Spleen (tissue), 13 donors: ENCODE measurements at places on chromosomes 3 and 15. TPM values are rescaled to one million over a fixed set of nuclear protein-coding genes. Genes with fewer than 3 reads are reported as not detected.

The EBLN2 gene
- total RNA-seq, result 14.6 TPM

The OGG1 gene
- total RNA-seq, result 31.7 TPM

The CDHR4 gene
- total RNA-seq, result not detected

The LRRIQ4 gene
- not detected for total RNA-seq

The GREM1 gene
- 0.18 TPM for total RNA-seq

The BFSP2 gene
- total RNA-seq, result 2.1 TPM

The SEMA3G gene
- total RNA-seq, result 20.2 TPM

DNA sequence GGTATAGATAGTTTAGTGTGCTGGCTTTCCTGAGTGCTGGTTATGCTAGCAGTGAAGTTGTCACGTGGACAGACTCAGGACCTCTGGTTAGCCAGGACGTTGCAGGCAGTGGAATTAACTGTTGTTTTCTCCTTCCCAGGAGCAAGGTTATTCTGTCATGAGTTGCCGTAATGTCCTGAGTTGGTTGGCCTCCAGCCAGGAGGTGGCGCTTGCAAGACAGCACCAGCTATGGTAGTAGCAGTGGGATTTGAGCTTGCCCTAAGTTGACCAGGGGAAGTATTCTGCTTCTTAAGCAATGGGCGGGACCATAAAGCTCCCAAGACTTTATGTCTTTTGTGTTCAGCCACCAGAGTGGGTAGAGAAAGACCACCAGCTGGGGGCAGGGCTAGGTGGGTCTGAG, 240.7 kb upstream of the DNAJC19 start:
- H3K4me3 ChIP-seq, result no peak overlapping the region
- H3K27ac ChIP-seq, result no peak overlapping the region
- DNase-seq, result no peak
- H3K36me3 ChIP-seq, result no peaks in the 10 kb centered on the region
- H3K4me1 ChIP-seq, result no peaks in the 10 kb centered on the region

DNA sequence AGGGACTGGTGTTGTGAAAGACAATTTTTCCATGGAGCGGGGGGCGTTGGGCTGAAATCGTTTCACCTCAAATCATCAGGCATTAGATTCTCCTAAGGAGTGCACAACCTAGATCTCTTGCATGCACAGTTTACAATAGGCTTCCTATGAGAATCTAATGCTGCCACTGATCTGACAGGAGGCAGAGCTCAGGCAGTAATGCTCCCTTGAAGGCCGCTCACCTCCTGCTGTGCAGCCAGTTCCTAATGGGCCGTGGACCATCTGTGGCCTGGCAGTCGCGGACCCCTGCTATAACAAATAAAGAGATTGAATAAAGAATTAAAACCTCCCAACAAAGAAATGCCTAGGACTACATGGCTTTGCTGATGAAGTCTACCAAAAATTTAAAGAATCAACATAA, 25.3 kb upstream of the ANKRD28 start:
- no peaks in the 10 kb centered on the region for H3K27me3 ChIP-seq
- DNase-seq, result no peak
- no peak overlapping the region for H3K4me3 ChIP-seq
- no peaks in the 10 kb centered on the region for H3K4me1 ChIP-seq

DNA sequence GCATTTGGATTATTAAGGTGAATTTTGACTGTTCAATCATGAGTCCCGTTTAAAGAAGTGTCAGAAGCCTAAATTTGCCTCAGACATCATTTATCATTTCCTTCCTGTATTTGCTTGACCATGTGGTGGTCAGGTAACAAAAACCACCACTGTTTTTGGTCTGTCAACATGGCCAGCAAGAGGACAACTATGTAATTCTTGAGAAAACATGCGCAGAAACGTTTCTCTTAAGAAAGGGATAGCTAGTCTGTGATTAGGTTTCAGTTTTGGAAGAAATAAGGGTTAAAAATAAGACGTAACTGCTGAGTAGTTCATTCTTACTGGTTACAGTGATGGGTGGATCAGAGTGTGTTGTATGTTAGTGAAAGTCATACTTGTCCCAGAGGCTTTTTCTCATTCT, 204.5 kb downstream of the AKAP13 start:
- H3K4me3 ChIP-seq, result no peak overlapping the region
- H3K27me3 ChIP-seq, result no peaks in the 10 kb centered on the region
- H3K27ac ChIP-seq, result no peak overlapping the region
- H3K4me1 ChIP-seq, result peaks cover 65% of the 10 kb centered on the region
- peaks cover 13% of the 10 kb centered on the region for H3K36me3 ChIP-seq

- no peak overlapping the region for H3K27ac ChIP-seq
- no peak for DNase-seq
- no peak overlapping the region for H3K4me3 ChIP-seq
- no peaks in the 10 kb centered on the region for H3K4me1 ChIP-seq
- H3K27me3 ChIP-seq, result no peaks in the 10 kb centered on the region
Observed at GRCh38 chr3:9091486-9092235, 128.4 kb upstream of the RAD18 start.

DNA sequence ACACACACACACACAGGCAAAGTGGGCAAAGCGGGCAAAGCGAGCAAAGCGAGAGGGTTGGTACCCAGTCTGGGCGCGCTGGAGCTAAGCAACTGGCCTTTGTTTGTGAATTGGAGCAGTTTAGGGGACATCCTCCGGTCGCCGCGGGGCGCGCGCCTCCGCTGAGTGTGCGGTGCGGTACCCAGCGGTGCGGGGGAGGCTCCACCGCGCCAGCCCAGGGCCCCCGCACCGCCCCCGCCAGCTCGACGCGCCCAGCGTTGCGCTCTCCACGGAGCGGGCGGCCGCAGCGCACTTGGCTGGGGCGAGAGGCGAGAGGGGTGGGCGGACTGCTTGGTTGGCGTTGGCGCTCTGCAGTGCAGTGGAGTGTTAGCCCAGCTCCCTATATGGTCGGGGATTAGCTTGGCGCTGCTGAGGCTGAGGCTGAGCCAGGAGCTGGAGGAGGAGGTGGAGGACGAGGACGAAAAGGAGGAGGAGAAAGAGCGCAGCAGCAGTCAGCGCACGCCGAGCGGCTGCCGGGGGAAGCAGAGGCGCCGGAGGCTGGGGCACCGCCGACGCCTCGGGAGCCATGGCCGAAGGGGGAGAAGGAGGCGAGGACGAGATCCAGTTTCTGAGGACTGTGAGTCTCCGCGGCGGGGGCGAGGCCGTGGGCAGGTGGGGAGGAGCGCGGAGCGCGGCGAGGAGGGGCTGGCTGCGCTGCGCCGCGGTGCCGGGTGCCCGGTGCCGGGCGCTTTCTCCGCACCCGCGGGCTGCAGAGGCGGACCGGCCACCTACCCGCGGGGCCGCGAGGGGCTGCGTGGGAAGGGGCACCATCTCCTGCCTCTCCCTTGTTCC, at the start of gene RYR3:
TSS of gene RYR3 (plus strand) at position 487 of the 831 bp plus-strand sequence. CDS start at position 566, 79 bp downstream.
- H3K27me3 ChIP-seq, result peaks cover 39% of the 10 kb centered on the region
- H3K4me3 ChIP-seq, result peak within 1 kb of the TSS; percentile 37
- DNase-seq, result no peak
- H3K36me3 ChIP-seq, result no peaks in the 10 kb centered on the region
- no peaks in the 10 kb centered on the region for H3K4me1 ChIP-seq

- no peaks in the 10 kb centered on the region for H3K27me3 ChIP-seq
- H3K4me3 ChIP-seq, result no peak within 1 kb of the TSS
- peaks cover 13% of the 10 kb centered on the region for H3K4me1 ChIP-seq
- DNase-seq, result no peak
- no peaks in the 10 kb centered on the region for H3K36me3 ChIP-seq
- H3K27ac ChIP-seq, result no peak within 1 kb of the TSS
Observed at GRCh38 chr15:76011627-76012551, at the start of gene NRG4. NRG4 (minus strand) TSS chr15:76012424; CDS start chr15:76011230, 1,194 bp downstream.

- H3K4me1 ChIP-seq, result peaks cover 36% of the 10 kb centered on the region
- H3K27me3 ChIP-seq, result no peaks in the 10 kb centered on the region
- H3K36me3 ChIP-seq, result peaks cover 5% of the 10 kb centered on the region
- DNase-seq, result no peak
- peak overlapping the region; percentile 11 for H3K27ac ChIP-seq
Observed at GRCh38 chr15:40549894-40550293, 14.9 kb downstream of the CCDC32 start.

DNA sequence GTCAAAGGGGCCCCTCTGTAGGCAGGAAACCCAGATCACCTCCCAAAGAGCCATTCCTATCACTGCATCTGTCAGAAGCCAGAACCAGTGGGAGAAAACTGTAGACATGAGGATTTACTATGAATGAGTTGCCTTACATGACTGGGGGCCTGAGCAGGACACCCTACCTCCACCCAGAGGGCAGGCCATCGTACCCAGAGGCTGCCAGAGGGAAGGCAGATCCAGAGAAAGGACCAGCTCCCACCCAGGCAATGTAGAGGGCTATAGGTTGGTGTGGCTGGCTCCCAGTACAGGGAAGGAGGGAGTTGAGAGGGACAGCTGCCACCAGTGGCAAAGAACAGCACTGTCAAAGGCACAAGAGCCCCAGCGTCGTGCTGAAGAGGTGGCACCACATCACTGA, 233.2 kb downstream of the OCA2 start:
- H3K27me3 ChIP-seq, result no peaks in the 10 kb centered on the region
- no peak for DNase-seq
- H3K36me3 ChIP-seq, result no peaks in the 10 kb centered on the region
- no peak overlapping the region for H3K4me3 ChIP-seq
- no peak overlapping the region for H3K27ac ChIP-seq
- H3K4me1 ChIP-seq, result no peaks in the 10 kb centered on the region

DNA sequence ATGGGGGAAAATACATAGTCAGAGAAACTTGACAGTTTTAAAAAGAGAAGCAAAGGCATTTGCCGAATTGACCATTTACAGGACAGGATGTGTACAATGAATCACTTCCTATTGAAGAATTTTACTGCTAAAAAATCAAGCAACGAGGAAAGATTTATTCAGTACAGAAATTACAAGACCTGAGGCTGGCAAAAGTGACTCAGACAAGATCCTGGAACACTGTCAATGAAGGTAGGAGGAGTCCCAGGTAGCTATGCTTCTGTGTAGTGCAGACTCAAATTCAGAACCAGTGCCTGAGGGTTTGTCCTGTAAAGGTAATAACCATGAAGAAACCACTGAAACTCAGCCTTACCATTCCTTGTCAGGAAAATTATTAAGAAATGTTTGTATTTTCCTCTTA, 120.9 kb downstream of the ZMAT3 start:
- no peaks in the 10 kb centered on the region for H3K27me3 ChIP-seq
- H3K36me3 ChIP-seq, result no peaks in the 10 kb centered on the region
- no peak overlapping the region for H3K27ac ChIP-seq
- H3K4me1 ChIP-seq, result no peaks in the 10 kb centered on the region
